Iris pigment epithelial cell (primary cell): ENCODE measurements at places on chromosomes 12 and 14.
A peak's percentile ranks its signal among the peaks of the same experiment; 100 is the strongest.

DNA sequence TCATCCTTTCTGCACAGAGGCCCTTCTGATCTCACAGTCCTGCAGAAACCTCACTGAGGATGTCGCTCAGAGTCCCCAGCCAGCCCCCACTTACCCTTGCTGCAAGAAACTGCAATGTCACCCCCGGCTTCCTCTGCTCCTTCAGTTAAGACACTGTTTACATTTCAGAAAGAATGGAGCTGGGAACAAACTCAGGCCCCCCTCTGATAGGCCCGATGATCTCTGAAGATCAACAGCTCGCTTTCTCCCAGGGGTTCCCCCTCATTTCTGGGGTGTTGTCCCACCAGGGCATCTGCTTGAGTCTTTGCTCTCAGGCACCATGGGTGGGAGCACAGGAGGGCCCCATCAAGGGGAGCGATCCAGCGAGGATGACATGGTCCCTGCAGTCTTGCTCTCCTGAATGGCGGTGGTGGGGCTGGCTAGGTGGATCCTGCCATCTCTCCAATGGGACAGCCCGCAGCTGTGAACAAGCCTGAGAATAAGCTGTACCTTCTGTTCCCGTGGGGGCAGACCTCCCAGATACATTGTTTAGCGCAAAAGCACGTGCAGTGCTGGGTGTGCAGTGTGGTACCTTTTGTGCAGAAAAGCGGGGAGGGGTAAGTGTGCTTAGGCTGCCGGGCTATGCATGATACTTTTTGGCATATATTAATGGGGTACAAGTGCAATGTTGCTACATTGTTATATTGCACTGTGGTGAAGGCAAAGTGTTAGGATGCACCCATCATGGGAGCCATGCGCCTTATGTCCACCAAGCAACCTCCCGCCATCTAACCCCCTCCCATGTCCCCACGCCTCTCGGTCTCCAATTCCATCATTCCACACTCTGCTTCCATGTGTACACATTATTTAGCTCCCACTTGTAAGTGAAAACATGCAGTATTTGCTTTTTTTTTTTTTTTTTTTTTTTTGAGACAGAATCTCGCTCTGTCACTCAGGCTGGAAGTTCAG, 6.7 kb upstream of the NCOR2 start:
- DNase-seq: peak; percentile 24

- no peak for DNase-seq
These were observed 148.9 kb downstream of the GRIP1 start for GRCh38 chr12:66529934-66530333.

DNA sequence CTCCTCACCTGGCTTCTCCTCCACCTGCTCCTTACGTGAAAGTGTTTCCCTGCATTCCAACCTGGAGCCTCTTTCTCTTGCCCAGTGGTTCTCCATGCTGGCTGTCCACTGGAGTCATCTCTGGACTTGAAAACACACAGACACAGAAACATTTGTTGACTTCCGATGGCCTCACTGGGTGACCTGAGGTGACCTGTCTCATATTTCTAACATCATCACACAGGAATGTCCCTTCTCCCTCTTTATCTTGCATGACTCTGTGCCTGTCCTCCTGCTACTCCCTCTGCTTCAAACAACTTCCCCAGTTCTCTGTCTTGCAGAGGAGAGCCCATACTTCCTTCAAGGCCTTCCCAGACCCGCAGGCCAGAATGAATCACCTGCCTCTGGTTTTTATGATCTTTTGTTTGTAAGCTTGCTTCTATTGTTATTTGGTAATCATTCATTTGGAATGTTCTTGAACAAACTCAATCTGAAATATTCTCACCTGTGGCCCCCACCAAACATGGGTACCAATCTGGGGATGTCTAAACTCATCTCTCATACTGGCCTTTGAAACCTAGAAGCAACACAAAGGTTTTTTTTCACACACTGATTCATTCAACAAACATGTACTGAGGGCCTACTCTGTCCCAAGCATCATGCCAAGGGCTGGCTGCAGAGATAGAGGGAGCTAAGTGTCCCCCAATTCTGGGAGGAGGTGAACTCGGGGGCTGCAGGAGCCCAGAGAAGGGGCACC, 9.7 kb upstream of the RIN3 start:
- DNase-seq: peak; percentile 71

DNA sequence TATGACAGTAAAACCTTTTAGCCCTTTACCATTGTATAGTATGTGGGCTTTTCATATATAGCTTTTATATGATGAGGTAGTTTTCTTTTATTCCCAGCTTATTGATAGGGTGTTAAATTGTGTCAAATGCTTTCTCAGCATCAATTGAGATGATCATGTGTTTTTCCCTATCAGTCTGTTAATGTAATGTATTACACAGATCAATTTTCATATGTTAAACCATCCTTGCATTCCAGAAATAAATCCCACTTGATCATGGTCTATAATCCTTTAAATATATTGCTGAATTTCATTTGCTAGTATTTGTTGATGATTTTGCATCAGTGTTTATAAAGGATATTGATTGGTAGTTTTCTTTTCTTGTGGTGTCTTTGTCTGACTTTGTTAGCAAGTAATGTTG, 603.9 kb downstream of the TRHDE start:
- DNase-seq: no peak

DNA sequence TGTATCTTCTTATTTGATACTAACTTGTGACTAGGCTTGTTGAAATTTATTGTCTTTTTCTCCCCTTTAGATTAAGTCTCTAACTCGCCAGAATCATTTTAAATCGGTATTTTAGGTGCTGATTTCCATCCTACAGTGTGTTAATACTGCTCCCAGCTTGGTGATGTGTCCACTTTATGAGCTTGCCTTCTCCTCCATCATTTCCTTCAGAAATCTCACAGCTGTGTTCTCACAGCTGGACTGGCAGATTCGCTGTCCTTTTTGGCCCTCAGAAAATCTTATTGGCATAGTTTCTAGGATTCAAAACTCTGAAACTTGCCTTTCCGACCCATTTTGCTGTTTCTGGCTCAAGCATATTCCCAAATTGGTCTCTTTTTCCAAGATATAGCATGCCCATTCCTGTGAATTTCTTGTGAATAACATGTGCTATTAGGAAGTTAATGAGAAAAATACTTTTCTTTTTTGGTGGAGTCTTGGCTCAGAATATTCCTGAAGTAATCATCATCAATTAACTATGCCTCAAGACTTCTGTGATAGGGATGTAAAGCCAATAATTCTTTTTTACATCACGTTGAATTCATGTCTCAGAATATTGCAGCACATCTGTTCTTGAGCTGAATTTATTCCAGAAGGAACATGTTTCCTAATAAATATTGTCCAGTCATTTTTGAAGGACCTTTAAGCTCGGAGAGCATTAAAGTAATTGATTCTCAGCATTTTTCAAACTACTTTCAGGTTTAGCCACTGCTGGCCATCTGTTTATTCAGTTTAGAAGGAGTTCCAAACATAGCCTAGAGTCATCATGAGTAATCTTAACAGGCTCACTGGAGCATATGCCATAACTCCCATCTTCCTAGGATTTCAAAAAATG, 50.0 kb upstream of the USP44 start:
- DNase-seq: peak; percentile 47

DNA sequence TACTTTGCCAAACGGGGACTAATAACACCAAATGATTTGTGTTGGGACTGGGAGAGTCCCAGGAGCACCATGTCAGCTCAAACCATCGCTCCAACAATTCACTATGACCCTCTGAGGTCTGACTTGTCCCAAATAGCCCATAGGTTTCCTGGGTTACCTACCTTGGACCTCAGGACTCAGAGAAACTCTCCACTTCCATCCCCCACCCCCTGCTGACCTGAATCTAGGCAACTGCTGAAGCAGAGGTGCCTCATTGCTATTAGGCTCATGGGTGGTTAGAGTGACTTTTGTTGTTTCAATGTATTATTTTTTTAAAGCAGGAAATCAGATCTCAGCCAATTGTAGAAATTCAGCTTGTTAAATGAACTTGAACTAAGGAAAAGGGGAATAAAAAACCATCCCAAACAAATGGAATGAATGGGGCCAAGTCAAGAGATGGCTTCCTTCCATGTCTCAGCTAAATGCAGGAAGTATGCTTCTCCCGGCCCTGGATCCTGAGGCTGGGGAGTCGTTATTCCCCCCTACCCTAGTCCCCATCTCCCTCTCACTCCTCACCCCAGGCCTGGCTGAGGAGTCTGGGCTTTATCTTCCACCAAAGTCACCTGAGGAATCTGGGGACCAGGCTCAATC, 80.9 kb upstream of the SLC24A4 start:
- DNase-seq: no peak

DNA sequence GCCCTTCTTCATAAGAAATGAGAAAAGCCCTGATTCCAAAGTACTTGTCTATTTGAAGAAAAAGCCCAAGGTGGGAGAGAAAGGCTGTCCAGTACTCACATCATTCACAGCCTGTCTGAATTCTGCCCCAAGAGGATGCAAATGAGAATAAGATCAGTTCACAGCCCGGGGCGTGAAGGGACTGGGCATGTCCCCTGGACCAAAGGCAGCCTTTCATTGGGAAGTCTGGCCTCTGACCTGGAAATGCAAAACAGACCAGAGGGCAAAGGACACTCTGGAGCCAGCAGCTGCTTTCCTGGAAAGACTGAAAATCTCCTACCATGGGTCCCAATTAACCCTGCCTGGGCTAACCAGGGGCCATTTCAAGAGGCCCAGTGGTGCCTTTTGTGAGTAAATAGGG, 191.2 kb upstream of the PELI2 start:
- no peak for DNase-seq

DNA sequence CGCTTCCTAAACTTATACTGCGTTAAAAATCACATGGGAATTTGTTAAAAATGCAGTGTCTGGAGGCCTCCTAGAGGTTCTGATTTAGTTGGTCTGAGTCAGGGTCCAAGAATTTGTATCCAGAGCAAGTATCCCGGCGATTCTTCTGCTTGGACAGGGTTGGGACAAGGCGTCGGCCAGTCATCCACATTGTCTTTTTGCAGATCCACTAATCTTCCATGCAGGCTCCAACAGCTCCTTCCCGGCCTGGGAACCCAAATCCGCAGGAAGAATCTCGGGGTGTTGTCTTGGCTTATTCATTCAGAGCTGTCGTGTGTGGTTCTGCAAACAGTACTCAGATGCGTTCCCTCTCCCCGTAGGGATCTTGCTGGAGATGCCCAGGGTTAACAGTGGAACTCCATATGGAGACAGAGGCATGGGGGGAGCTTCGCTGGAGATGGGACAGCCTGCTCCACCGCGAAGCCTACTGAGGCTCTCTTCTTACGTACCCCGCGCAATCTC, 25.3 kb downstream of the GPRC5D start:
- DNase-seq: no peak

- no peak for DNase-seq
These were observed 90.9 kb downstream of the ACTN1 start for GRCh38 chr14:68888025-68888850.

GRCh38 chr12:128727999-128728398, 95.8 kb downstream of the SLC15A4 start:
- no peak for DNase-seq

- peak; percentile 17 for DNase-seq
These were observed 10.7 kb downstream of the DHRS2 start for GRCh38 chr14:23646648-23647549.

GRCh38 chr12:110137786-110138185, 13.6 kb downstream of the IFT81 start:
- peak; percentile 95 for DNase-seq

DNA sequence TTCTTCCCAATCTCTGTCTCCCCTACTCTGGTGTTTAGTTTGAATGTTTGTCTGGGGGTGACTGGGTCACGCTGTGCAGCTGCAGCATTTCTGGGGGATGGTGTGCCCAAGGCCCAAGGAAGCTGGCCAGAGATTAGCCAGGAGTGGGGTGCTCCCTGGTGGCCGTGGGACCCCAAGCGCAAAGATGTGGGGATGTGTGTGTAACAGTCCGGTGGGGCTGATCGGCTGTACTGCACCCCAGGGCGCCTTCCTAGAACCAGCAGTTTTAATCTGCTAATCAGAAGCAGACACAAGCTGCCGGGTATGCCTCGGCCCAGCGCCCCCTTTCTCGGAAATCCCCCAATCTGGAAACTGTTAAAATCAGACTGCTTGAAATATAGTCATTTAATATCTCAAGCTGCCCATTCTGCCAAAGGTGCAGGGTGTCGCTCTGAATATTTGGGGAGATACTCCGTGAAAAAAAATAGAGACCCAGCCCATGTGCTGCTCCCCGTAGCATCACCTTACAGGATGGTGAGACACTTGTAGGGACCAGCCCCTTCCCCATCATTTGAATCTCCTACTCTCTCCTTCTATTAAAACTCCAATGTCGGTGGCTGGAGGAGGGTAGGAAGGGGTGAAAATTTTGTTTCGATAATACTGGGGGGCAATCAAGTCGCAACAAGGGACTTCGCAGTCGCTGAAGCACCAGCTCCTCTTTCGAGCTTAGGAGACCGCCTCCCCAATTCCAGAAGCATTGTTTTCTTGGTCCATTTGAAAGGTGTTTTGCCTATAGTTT, 4.3 kb downstream of the HOXC9 start:
- DNase-seq: no peak

GRCh38 chr12:57611108-57611826, at the start of gene ARHGEF25:
ARHGEF25 (plus strand) TSS chr12:57611435; CDS start chr12:57611895, 460 bp downstream.
- DNase-seq: peak; percentile 50

DNA sequence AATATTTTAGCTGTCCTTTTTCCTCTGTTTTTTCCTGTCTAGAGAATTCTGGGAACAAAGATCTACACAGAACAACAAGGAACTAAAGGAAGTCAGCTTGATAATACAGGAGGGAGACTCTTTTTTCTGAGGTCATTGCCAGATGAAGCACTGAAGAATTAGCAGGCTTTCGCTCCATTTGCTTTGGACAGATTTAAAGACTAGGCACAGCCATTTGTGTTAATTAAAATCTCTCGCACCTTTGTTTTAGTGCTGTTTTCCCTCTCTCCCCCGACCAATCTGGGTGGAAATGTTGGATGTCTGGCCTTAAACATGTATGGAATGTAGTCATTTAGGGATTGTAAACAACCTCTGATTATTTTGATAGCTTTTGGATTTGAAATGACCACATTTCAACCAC, 9.6 kb upstream of the GPHN start:
- DNase-seq: no peak

DNA sequence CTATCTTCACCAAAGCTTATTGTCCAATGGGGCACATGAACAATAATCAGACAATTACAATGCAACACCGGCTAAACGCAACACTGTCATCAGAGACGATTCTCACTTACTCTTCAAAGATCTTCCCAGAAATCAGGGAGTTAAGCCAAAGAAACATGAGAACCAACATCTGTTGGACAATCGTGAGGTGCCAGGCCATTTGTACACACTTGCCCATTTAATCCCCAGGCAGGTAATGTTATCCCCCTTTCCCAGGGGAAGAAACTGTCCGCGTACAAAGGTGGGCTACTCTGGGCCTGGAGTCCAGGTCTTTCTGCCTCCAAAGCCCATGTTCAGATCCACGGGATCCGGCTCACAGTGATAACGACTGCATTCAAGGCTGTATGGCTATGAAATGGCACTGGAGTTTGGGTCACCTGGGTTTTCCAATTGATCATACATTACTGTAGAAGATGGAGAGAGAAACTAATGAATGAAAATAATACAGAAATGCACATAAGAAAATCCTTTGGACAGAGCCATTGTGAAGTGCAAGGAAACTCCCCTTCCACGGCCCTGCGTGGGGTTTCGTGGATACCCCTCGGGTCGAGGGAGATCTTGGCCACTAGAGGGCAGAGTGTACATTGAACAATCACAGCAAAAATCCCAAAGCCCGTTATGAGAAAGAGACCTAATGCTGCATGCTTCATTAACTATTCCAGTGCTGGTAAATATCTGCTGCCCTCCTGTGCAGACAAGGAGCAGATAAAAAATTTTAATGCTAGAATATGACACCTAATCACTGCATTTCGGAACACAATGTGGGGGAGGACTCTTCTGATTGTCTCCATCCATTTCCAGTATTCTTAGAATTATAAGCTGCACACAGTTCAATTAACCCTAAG, 111.4 kb downstream of the EGLN3 start:
- DNase-seq: peak; percentile 48
